ENCODE measurements at places on chromosomes 4 and X. TPM values are rescaled to one million over a fixed set of nuclear protein-coding genes. Genes with fewer than 3 reads are reported as not detected.

- H3K36me3 ChIP-seq = no peaks in the 10 kb centered on the region
- H3K27me3 ChIP-seq = no peaks in the 10 kb centered on the region
- H3K4me1 ChIP-seq = peaks cover 61% of the 10 kb centered on the region
- DNase-seq = no peak
- no peak overlapping the region for H3K27ac ChIP-seq
Observed at GRCh38 chr4:128525387-128525786, 237.8 kb upstream of the PGRMC2 start.

The DCAF8L2 gene
- not detected for total RNA-seq

DNA sequence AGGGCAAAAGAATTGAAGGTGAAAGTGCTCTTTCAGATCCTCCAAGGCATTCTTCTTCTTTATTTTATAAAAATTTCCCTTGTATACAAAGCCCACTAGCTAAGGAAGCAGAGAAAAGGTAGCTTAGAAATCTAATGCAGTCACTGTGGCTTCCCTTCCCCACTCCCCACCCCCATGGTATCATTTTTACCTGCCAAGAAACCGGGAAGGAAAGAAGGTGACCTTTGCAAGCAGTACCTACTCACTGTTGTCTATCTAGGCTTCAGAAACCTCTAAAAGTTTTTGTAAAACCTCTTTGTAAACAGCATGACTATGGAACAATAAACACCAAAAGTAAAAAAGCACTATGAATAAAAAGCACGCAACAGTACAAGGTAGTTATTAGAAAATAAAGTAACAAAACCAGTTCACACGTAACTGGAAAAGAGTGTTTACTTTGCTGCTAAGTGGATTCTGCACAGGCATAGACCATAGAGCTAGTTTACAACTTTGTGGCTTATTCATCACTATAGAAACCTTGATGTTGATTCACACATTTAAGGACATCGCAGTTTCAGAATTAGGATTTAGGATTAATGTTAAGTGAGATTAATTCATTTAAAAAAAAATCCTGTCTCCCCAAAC, 109.6 kb upstream of the FTHL17 start:
- H3K4me3 ChIP-seq = no peak overlapping the region
- no peaks in the 10 kb centered on the region for H3K27me3 ChIP-seq
- no peak overlapping the region for H3K27ac ChIP-seq
- H3K4me1 ChIP-seq = no peaks in the 10 kb centered on the region
- no peaks in the 10 kb centered on the region for H3K36me3 ChIP-seq

- no peaks in the 10 kb centered on the region for H3K4me1 ChIP-seq
- H3K27ac ChIP-seq = no peak overlapping the region
- DNase-seq = no peak
- no peak overlapping the region for H3K4me3 ChIP-seq
- no peaks in the 10 kb centered on the region for H3K27me3 ChIP-seq
- peaks cover 43% of the 10 kb centered on the region for H3K36me3 ChIP-seq
Observed at GRCh38 chr4:121666091-121666679, 30.6 kb downstream of the ANXA5 start.

GRCh38 chr4:164937576-164938270, 39.7 kb downstream of the TRIM61 start:
- H3K36me3 ChIP-seq = no peaks in the 10 kb centered on the region
- no peak overlapping the region for H3K27ac ChIP-seq
- H3K4me1 ChIP-seq = no peaks in the 10 kb centered on the region
- H3K4me3 ChIP-seq = no peak overlapping the region
- DNase-seq = no peak

The XIAP gene
- 41.0 TPM for total RNA-seq

The THOC2 gene
- 85.3 TPM for total RNA-seq

The MAGEA8 gene
- total RNA-seq = not detected

GRCh38 chr4:174658246-174658645, 136.0 kb upstream of the HPGD start:
- no peak overlapping the region for H3K4me3 ChIP-seq
- no peak for DNase-seq
- no peaks in the 10 kb centered on the region for H3K27me3 ChIP-seq
- H3K36me3 ChIP-seq = no peaks in the 10 kb centered on the region
- no peaks in the 10 kb centered on the region for H3K4me1 ChIP-seq

GRCh38 chrX:126170720-126171119, 4.6 kb upstream of the DCAF12L2 start:
- no peaks in the 10 kb centered on the region for H3K36me3 ChIP-seq
- H3K27ac ChIP-seq = no peak overlapping the region

All from HCT116 (cell line).